Activated CD4-positive, alpha-beta memory T cell treated with anti-CD3 and anti-CD28 coated beads for 36 hours (primary cell): ENCODE measurements at places on chromosomes 3 and 15.

- no peak for DNase-seq
These were observed 14.0 kb downstream of the RCN2 start for GRCh38 chr15:76945494-76946093.

GRCh38 chr15:96035091-96035490, 295.4 kb upstream of the NR2F2 start:
- DNase-seq = no peak

- DNase-seq = no peak
These were observed 47.9 kb upstream of the CADPS start for GRCh38 chr3:62923066-62923465.

DNA sequence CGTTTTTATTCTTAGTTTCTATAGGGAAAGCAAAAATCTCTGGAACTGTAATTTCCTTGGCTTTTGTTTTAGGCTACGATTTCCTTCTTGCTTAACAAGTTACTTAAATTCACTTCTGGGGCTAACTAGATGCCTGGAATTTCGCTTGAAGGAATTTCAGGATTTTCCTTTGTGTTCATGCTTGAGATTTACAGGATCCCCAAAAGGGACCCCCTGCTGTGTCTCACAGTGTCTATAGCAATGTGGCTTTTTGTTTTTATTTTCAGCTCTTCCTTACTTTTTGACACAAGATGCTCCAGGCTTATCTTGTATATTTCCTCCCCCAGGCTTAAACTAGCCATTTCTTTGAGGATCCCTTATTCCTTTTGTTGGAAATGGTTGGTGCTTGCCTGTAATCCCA, 95.5 kb upstream of the DPPA4 start:
- DNase-seq = no peak

DNA sequence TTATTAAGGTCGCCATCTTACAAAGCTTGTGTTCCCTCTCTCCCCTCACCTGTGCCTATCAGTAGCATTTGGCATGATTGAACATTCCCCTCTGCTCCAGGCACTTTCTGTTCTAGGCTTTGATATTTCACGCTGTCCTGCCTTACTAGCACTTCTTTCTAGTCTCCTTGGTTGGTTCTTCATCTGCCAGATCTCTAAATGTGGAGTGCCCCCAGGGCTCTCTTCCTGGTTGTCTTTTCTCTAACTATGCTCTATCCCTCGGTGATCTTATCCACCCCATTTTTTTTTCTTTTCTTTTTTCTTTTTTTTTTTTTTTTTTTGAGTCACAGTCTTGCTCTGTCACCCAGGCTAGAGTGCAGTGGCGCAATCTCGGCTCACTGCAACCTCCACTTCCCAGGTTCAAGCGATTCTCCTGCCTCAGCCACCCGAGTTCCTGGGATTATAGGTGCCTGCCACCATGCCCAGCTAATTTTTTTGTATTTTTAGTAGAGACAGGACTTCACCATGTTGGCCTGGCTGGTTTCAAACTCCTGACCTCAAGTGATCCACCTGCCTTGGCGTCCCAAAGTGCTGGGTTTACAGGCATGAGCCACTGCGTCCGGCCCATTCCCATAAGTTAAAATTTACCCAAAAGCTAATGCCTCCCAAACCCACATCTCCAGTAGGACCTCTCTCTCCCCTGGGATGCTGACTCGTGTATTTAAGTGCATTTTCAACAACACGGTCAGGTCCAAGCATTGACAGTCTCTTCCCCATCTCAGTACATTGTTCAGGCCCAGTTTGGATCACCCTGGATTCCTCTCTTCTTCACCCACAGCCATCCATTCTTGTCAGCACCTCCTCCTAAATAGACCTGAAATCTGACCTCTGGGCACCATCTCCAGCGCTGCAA, 5.2 kb downstream of the NUSAP1 start:
- DNase-seq = no peak

- DNase-seq = no peak
These were observed 144.3 kb downstream of the ALCAM start for GRCh38 chr3:105511031-105511430.

DNA sequence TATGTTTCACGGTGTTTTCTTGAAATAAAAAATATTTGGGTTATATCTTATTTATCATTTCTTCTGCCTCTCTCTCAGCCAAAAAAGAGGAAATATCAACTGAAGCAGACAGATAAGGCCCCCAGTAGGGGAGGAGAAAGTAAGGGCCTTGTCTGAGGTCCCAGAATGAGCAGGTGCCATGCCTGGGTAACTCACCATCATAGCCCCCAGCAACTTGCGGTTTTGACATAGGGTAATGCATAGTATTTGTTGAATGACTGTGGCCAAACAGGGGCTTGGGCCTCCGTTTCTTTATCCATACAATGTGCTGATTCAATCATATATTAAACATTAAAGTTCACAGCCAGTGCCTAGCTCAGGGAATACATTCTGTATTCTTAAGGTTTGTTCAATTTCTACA, 119.6 kb downstream of the ABI3BP start:
- DNase-seq = no peak

DNA sequence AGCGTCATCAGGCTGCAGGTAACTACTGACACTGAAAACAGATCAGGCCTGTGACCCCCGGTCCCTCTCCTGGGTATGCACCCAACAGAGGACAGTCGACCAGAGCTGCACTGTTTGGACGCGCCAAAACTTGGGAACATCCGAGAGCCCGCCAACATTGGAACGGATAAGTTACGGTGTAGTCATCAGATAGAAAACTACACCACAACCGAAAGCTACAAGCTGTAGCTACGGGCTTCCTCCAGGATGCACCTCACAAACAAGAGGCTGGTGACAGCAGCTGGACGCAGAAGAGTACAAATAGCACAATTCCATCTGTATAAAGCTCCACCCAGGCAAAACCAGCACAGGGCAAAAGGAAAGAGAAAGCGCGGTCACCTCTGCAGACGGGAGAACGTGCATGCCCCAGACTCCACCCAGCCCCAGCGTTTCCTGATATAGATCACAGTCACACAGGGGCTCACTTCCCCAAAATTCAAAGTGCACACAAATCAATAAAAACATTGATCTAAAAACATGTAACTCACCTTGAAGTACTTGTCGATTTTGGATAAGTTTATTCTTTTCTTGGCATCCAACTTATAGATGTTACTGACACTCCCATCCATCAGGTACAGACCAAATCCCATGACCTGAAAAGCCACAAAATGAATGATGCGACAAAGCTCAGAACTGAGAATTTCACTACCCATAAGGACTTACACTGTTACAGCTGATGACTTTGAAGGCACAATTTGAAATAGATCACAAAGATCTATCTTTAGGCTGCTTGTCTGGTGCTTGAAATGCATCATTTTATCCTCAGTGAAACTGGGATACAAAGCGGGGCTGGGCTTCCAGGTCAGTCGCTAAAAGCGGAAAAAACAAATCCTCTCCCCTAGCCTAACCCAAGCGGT, 43.3 kb downstream of the CYFIP1 start:
- DNase-seq = no peak
